HFFc6 (cell line): ENCODE measurements at places on chromosomes 3 and 15. TPM values are rescaled to one million over a fixed set of nuclear protein-coding genes. Genes with fewer than 3 reads are reported as not detected.

GRCh38 chr15:41599061-41599460 is 40.0 kb downstream of the TYRO3 start:
- DNase-seq = no peak

- no peak for DNase-seq
Measured at GRCh38 chr3:148948913-148949657, 42.3 kb upstream of the GYG1 start.

DNA sequence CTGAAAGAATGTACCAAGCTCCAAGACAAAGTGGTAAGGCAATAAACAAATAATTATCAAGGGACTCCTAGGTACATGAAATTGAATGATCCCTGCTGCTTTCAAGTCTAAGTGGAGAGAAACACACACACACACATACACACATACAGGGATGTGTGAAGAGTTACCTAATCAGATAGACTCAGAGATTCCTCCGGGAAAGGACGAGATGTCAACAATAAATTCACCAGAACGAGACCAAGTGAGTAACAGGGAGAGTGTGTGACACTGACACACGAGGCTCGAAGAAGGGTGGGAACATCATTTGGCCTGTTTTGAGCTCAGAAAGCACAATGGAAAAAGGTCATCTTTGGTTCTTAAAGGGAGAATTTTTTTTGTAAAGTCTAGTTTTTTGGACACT is 13.4 kb downstream of the LRIG1 start:
- no peak for DNase-seq

DNA sequence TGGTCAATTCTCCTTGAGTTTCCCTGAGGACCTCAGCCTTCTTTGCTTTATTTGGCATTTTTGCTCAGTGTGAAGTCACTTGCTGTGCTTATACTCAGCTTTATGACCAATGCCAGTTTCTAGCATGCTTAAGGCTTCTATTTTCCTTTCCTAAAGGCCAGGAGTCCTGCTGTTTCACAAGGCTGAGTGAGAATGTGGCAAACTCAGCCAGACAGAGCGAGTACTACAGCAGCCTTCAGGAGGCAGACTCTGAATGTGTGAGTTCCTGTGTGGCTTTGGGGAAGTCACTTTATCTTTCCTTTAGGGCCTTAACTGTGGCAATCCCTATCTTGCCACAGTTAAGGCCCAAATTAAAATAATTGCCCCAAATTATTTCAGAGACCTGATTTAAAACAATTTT is 213.2 kb upstream of the MRPL3 start:
- DNase-seq = no peak

DNA sequence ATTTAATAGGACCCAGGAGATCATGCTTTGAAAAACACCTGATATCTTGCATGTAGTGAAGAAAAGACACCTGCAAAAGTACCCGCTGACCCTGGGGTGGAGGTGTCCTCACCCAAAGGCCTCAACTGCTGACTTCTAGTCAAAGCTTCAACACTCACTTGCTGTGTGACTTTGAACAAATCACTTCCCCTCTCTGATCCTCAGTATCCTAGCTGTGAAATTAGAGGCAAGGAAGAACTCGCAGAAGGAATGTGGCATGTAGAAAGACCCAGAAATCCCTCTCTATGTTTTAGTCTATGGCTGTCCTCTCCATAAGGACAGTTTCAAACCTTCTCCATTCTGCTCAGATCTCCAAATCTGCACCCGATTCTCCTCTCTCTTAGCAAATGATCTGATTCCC is 52.7 kb upstream of the ATP13A3 start:
- no peak for DNase-seq

- no peak for DNase-seq
Measured at GRCh38 chr3:46998121-46998851, 18.8 kb downstream of the NBEAL2 start.

DNA sequence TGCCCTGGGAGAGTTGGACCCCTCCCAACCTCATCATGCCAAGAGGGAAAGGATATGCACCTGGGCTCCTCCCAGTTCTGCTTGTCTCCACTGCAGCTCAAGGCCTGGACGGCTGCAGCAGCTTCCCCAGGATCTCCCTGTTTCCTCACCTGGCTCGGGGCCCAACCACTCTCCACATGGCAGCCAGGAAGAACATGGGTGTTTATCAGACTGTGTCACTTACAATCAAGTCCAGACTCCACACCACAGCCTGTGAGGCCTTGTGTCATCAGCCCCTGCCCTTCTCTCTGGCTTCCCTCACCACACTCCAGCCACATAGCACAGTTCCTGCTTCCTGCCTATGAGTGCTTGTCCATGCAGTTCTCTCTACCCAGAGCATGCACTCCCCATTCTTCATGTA is 534.4 kb downstream of the EPHB1 start:
- no peak for DNase-seq

GRCh38 chr3:52779837-52780585 is 2.6 kb downstream of the ITIH1 start:
- no peak for DNase-seq

DNA sequence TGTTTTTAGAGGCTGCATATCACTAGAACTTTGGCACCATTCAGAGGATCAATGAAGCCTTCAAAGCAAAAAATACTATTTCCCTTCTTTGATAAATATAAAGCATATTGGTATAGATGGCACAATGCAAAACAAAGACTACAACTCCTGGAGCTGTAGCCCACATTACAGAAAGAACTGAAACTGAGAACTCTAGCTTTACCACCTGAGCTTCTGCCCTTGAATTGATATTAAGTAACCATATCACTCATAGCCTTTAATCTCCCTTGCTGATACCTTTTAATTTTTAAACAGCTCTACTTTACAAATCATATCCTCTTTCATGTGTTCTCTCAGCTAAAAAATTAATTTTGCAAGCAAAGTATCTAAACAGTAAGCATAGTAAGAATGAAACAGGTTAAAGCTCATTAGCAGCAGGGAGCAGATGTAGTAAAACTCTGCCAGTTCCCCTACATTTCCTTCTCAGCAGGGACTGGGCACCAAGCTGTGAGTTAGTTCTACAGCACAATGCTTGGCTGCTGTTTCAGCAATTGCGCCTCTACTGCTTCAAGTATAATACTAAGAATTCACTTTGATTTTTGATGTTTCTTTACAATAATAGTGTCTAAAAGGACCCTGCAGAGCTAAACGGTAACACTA is 97.9 kb upstream of the NANOGP8 start:
- no peak for DNase-seq

DNA sequence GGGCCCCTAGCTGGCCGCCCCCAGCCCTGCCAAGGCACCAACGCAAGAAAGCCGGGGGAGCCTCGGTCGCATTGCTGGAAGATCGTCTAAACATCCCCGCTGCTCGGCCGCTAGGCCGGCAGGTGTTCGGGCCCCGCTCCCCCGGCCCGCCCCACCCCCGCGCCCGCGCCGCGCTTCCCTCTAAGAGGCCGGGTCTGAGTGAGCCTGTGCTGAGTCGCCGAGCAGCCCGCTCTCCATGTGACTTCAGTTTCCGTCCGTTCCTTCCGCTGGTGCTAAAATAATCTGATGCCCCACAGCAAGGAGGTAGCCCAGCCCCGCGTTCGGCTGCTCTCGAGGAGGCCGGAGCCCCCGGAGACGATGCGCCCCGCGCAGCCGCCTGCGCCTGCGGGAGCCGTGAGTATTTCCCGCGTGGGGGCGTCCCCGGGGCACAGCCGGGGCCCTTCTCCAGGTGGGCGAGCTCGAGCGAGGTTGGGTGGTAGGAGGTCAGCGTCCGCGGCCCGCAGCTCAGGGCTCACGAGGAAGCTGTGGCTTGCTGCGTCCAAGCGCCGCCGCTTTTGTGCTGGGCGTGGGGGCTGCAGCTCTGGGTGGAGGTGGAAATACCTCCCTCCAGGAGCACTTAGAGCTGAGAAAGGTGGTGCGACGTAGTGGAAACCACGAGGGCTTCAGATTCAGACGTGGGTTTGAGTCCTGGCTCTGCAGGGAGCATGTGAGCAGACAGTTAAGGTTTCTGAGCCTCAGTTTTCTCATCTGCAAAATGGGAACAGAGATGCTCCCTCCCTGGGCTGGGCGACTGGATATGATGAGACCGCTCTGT is at the start of gene NRROS:
NRROS (plus strand) TSS at position 212 of the 814 bp plus-strand sequence. CDS start 14,846 bp downstream, outside the sequence.
- no peak for DNase-seq

- DNase-seq = no peak
Measured at GRCh38 chr3:100966049-100966491, 27.2 kb downstream of the ABI3BP start.

DNA sequence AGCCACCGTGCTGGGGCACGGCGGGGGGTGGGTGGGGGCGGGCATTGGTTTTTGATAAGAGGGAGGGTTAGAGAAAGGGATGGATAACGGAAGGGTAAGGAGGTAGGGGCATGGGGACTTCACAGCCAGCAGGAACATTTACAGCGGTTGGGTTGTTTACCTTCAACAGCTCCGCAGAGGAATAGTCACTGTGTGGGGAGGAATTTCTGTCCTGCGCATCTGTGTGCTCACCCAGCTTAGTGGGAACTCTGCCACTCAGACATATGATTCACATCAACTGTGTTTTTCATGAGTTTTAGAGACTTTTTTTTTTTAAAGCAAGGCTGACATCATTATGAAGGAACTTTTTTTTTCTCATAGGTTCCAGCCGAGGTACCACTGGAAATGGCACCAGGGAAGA is 19.6 kb downstream of the CHRD start:
- DNase-seq = peak; percentile 85

DNA sequence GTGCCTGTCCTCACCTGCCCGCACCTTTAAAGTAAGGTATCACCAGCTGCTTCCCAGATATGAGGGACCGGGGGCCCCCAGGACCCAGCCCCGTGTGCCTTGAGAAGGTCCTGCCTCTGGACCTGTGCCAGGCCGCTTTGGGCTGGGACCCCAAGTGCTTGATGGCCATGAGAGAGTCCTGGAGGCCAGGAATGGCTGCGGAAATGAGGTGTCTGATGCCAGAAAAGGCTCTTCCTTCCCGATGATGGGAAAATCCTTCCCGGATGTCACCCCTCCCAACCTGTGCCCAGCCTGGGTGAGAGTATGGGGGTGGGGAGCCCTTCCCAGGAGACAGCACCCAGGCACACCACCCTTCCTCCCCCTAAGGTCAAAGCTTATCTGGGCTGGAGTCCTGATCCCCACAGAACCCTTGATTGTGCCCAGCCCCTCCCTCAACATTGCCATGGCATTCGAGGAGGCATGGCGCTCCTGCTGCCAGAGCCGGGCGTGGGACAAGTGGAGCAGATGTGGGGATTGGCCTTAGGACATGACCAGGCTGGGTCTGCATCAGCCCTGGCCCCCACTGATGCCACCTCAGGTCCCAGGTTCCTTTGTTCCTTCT is 14.2 kb downstream of the SEMA3F start:
- DNase-seq = no peak

DNA sequence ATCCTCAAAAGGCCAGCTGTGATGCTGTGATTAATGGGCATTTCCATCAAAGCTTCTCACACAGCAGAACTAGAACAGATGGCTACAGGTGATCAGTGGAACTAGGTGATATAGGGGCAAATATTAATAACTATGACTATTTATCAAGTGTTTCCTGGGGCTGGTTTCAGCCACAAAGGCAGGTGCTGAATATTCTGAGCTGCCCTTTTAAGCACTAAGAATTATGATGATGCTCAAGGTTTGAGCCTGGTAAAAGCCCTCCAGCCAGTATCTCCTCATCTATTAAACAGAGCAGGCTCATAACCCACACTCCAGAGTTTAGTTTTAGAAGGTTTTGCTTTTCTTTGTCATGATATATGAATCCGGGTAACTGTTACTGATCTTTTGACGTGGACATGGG is 129.5 kb upstream of the ACP3 start:
- DNase-seq = no peak

- no peak for DNase-seq
Measured at GRCh38 chr3:103796068-103796467, 1361.3 kb downstream of the ZPLD1 start.

- DNase-seq = no peak
Measured at GRCh38 chr15:63077952-63078351, 35.4 kb downstream of the TPM1 start.

DNA sequence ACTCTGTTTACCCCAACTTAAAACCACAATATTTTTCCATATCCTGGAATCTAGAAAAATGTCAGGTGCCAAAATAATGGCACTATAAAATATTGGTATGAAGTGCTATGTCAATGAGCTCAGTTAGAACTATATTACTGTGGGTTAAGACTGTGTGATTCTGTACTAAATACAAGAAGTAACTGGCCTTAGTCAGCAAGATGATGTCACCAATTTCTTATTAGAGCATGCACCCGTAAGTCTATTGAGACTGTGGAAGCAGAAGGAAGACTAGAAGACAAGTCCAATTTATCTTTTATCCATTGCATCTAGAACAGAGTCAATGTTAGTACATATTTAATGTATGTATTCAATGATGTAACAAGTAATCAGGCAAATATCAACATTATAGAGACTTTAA is 25.0 kb downstream of the LRRC58 start:
- no peak for DNase-seq

GRCh38 chr3:193831495-193832455 is 238.8 kb downstream of the OPA1 start:
- no peak for DNase-seq

DNA sequence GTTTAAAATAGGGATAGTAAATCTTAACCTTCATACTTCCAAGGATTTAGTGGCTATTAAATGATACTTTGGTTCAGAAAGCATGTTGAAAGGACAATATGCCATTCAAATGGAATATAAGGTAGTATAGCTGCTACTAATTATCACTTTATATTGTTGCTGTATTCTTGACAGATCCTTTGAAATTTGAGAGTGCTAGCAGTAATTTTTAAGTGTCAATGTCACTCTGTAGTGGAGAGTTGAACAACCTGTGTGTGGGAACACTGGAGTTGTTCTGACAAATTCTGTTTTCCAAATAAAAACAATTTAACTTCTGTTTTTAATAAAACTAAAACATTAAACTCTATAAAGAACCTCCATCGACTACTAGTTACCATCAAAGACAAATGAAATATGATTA is 565.7 kb downstream of the FGF12 start:
- DNase-seq = no peak

GRCh38 chr3:142888481-142889211 is at the start of gene PCOLCE2:
Gene PCOLCE2 (minus strand): TSS chr3:142889083. CDS start chr3:142888896, 187 bp downstream.
- DNase-seq = no peak

GRCh38 chr15:34828145-34828911 is 33.0 kb upstream of the ACTC1 start:
- DNase-seq = no peak

DNA sequence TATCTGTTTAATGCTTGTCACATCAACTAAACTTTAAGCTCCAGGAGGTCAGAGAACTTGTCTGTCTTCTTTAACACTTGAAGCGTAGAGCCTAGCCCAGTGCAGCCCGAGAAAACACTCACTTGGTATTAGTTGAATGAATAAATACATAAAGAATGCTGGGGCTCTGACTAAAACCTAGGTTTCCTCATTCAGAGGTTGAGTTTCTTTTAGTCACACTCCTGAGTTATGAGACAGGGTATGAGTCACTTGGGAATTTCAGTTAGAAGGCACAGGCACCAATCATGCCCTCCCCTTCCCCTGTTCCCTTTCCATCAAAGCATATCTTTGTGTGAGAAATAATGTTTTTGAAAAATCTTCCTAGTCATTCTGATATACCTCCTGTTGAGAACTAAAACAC is 589.8 kb upstream of the DPPA4 start:
- DNase-seq = peak; percentile 94

The SLC12A6 gene
- total RNA-seq = 6.5 and 8.7 TPM in 2 replicates

The MCCC1 gene
- 13.8 to 15.1 TPM (median 14.3 TPM) in 3 replicates for total RNA-seq

The SERINC4 gene
- total RNA-seq = not detected in 3 replicates

The GOLGA6A gene
- not detected in 3 replicates for total RNA-seq

The NR1I2 gene
- total RNA-seq = not detected in 3 replicates

The MYRIP gene
- total RNA-seq = 0.16 TPM in 2 of 3 replicates, not detected in the other

The CHRD gene
- 0.19 to 0.24 TPM (median 0.23 TPM) in 3 replicates for total RNA-seq

The EOGT gene
- total RNA-seq = 26.9 and 29.5 TPM in 2 replicates

The GOLGA6L9 gene
- 0.62 to 1.4 TPM (median 0.83 TPM) in 3 replicates for total RNA-seq
